ENCODE measurements at places on chromosomes 4 and X. TPM values are rescaled to one million over a fixed set of nuclear protein-coding genes. Genes with fewer than 3 reads are reported as not detected.
A peak's percentile ranks its signal among the peaks of the same experiment; 100 is the strongest.

Gene GTPBP6
- total RNA-seq: 61.0 TPM

Gene CNKSR2
- 28.7 TPM for total RNA-seq

DNA sequence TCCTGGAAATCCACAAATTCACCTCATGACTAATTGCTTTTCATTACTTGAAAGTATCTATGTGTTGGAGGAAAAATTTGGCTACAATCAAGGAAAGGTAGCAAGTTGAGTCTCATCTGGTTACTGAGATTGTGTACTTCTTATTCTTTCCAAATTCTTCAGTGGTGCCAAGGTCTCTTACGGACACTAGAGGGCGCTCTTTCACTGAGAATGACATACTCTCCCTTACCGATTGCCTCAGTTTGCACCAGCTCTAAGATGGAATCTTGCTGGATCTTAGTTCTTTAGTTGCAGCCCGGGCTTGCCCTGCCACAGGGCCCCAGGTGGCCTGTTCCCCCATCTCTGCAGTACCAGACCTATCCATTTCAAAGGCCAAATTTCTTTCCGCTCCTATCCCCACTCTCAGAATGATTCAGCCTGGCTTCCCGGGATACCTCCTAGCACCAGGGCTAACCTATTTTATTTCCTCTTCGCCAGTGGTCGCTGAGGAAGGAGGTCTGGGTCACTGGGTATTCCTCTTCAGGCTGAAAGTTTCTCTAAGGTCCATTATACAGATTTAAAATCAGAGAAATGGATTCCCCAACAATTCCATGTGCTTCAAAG, 24.6 kb upstream of the GPR50 start:
- no peak overlapping the region for H3K27ac ChIP-seq
- peaks cover 35% of the 10 kb centered on the region for H3K27me3 ChIP-seq
- no peaks in the 10 kb centered on the region for H3K36me3 ChIP-seq

Gene SOX3
- total RNA-seq: 2.0 TPM

Gene HDX
- 6.7 TPM for total RNA-seq

Gene SCD5
- 5.2 TPM for total RNA-seq

- H3K36me3 ChIP-seq: no peaks in the 10 kb centered on the region
- H3K4me1 ChIP-seq: no peaks in the 10 kb centered on the region
- DNase-seq: peak; percentile 90
- H3K27me3 ChIP-seq: no peaks in the 10 kb centered on the region
- H3K4me3 ChIP-seq: no peak overlapping the region
These were observed 19.2 kb downstream of the SUPT20HL2 start for GRCh38 chrX:24294619-24295018.

GRCh38 chr4:180120068-180120467, 2123.1 kb upstream of the TENM3 start:
- no peak overlapping the region for H3K4me3 ChIP-seq
- no peak overlapping the region for H3K27ac ChIP-seq

DNA sequence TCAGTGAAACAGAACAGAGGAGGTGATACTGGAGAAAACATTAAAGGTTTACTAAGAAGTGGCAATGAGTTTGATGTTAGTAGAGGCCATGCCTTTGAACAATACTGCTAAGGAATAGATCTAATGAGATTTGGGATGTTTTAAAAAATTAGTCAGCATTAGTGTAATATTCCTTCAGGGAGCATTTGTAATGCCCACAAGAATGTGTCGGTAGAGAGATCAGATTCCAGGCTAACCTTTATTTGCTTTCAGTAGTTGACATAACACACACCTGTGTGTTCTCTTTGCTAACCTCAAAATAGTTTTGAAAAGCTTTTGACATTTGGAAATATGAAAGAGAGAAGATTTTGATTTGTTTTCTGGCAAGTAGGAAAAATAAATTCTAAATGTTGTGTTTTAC, 328.8 kb downstream of the BMPR1B start:
- no peaks in the 10 kb centered on the region for H3K27me3 ChIP-seq
- H3K4me1 ChIP-seq: peaks cover 6% of the 10 kb centered on the region
- H3K36me3 ChIP-seq: no peaks in the 10 kb centered on the region
- no peak for DNase-seq

Gene INTU
- total RNA-seq: 18.1 TPM

- no peak overlapping the region for H3K4me3 ChIP-seq
- H3K4me1 ChIP-seq: no peaks in the 10 kb centered on the region
- DNase-seq: peak; percentile 51
- no peaks in the 10 kb centered on the region for H3K36me3 ChIP-seq
- H3K27ac ChIP-seq: no peak overlapping the region
- H3K27me3 ChIP-seq: no peaks in the 10 kb centered on the region
These were observed 1.1 kb downstream of the TMEM35A start for GRCh38 chrX:101079736-101080270.

DNA sequence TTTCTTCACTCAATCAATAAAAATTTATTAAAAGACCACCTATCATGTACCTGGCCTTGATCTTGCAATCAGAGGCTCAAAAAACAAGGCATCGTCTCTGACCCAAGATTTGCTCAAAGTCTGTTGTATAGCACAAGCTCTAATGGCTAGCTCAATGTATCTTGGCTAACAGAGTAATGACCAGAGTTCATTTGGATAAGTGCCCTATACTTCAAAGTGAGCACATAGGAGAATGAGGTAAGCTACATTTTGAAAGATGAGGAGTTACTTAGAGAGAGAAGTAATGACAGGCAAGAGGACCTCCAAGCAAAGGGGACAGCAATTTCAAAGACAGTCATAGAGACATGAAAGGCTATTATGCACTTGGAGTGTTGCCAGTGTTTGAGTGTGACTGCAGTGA, 22.9 kb upstream of the GABRQ start:
- H3K27ac ChIP-seq: no peak overlapping the region
- DNase-seq: no peak
- no peaks in the 10 kb centered on the region for H3K4me1 ChIP-seq

DNA sequence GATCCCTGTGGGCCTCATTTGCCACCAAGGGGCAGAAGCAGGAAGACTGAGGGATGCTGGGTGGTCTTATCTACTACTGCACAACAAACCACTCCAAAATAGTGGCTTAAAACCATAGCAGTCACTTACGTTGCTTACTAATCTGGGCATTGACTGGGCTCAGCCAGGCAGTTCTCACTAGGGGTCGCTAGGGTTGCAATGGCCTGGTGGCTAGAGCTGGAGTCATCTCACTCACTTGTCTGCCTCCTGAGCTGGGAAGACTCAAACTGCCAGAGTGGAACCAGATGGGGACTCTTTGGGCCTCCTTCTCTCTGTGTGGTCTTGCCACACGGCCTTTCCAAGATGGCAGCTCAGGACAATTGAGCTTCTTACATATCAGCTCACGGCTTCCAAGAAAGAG, 216.3 kb upstream of the BCOR start:
- no peaks in the 10 kb centered on the region for H3K36me3 ChIP-seq
- peak; percentile 89 for DNase-seq

Gene RBBP7
- 221 TPM for total RNA-seq

GRCh38 chrX:7047951-7048350, 99.6 kb upstream of the STS start:
- DNase-seq: no peak
- no peaks in the 10 kb centered on the region for H3K27me3 ChIP-seq
- no peak overlapping the region for H3K4me3 ChIP-seq
- H3K36me3 ChIP-seq: peaks cover 6% of the 10 kb centered on the region
- no peak overlapping the region for H3K27ac ChIP-seq
- no peaks in the 10 kb centered on the region for H3K4me1 ChIP-seq

GRCh38 chr4:52996261-52997131, 134.4 kb downstream of the RASL11B start:
- H3K4me1 ChIP-seq: peaks cover 5% of the 10 kb centered on the region
- DNase-seq: no peak
- H3K27me3 ChIP-seq: no peaks in the 10 kb centered on the region
- H3K4me3 ChIP-seq: no peak overlapping the region
- H3K36me3 ChIP-seq: no peaks in the 10 kb centered on the region
- H3K27ac ChIP-seq: no peak overlapping the region

GRCh38 chr4:98260047-98260578, 1.1 kb upstream of the RAP1GDS1 start:
- peak overlapping the region; percentile 90 for H3K4me3 ChIP-seq
- no peaks in the 10 kb centered on the region for H3K4me1 ChIP-seq
- no peaks in the 10 kb centered on the region for H3K36me3 ChIP-seq
- H3K27ac ChIP-seq: peak overlapping the region; percentile 92
- H3K27me3 ChIP-seq: no peaks in the 10 kb centered on the region

DNA sequence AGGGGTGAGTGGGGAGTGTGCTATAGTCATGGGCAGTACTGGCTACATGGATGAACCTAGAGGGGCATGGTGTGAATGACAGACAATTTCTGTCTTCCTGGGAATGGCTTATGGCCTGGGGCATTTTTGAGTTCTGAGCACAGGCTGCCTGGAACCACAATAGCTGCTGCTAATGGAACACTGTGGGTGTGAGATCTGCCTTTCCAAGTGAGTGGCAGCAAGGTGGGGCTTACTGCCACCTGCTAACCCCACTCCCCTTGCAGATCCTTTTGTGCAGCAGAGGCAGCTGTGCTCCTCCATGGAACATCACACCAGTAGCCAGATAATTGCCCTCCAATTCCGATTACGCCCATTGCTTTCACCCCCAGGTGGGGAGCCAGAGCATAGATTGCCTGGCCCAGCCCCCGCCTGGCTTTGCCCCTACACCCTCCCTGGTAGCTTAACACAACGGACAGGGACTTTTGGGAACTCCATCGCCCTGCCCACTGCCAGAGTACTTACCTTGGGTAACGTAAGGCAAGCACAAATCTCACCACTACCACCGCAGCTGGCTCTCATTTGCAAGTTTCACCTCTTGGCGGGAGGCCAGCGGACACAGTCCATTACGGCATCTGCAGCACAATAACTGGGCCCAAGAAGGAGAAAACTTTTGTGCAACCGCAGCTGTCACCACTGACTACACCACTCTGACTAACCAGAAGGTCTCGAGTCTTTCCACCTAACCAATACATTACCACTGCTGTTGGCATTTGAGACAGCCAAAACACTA, 421.2 kb upstream of the NWD2 start:
- DNase-seq: no peak
- H3K4me3 ChIP-seq: no peak overlapping the region
- H3K4me1 ChIP-seq: no peaks in the 10 kb centered on the region
- no peak overlapping the region for H3K27ac ChIP-seq

DNA sequence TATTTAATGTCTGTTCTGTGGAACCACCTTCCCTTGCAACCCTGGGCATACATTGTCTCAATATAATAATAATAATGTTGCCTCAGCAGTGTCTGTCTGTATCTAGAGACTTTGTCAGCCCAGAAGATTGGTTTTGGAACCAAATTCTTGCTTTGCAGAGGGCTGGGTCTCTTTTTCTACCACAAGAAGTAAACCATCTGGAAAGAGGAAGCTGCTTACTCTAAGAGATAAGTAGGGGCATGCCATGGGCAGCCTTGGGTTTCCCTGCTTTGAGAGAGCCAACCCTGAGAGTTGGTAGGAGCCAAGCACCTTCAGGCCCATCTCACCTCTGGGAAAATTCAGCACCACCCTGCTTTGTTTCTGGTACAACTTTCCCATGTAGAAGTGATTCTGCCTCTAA, 27.0 kb downstream of the TMEM31 start:
- H3K36me3 ChIP-seq: no peaks in the 10 kb centered on the region
- DNase-seq: no peak
- no peak overlapping the region for H3K4me3 ChIP-seq
- H3K27me3 ChIP-seq: peaks cover 7% of the 10 kb centered on the region
- H3K27ac ChIP-seq: no peak overlapping the region

DNA sequence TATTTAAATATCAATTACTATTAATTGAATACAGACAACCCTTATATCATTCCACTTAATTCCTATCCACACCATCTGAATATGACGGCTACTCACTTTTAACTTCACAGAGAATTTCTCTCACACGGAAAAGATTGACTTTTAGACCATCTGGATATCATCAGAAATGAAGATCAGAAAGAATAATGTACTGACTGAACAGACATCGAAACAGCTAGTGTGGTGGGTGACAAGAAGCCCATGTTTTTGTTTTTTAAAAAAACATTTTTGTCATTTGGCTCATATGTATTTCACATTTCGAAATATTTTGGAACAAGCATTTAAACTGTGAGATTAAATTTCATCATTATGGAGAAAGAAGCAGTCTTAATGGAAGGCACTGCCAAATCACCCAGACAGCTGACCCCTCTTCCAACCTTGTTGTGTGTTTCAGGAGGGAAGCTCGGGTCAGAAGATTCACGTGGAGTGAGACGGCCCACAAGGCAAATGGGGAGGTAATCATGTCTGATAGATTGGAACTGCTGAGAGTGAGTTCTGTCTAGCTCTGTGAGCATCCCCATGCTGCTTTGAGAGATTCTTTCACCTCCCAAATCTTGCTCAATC, 204.2 kb upstream of the RASGEF1B start:
- no peak for DNase-seq
- no peaks in the 10 kb centered on the region for H3K36me3 ChIP-seq
- no peak overlapping the region for H3K4me3 ChIP-seq
- no peaks in the 10 kb centered on the region for H3K27me3 ChIP-seq
- peaks cover 3% of the 10 kb centered on the region for H3K4me1 ChIP-seq

GRCh38 chr4:1887052-1887451, 15.9 kb downstream of the NSD2 start:
- no peaks in the 10 kb centered on the region for H3K27me3 ChIP-seq
- H3K36me3 ChIP-seq: peaks cover 5% of the 10 kb centered on the region
- H3K4me1 ChIP-seq: no peaks in the 10 kb centered on the region
- H3K27ac ChIP-seq: no peak overlapping the region
- no peak overlapping the region for H3K4me3 ChIP-seq

Gene RNF150
- 8.2 TPM for total RNA-seq

GRCh38 chr4:40214038-40214437, 17.2 kb downstream of the RHOH start:
- no peak overlapping the region for H3K27ac ChIP-seq
- H3K4me1 ChIP-seq: peaks cover 2% of the 10 kb centered on the region
- H3K36me3 ChIP-seq: no peaks in the 10 kb centered on the region
- H3K27me3 ChIP-seq: no peaks in the 10 kb centered on the region
- H3K4me3 ChIP-seq: no peak overlapping the region
- DNase-seq: no peak

DNA sequence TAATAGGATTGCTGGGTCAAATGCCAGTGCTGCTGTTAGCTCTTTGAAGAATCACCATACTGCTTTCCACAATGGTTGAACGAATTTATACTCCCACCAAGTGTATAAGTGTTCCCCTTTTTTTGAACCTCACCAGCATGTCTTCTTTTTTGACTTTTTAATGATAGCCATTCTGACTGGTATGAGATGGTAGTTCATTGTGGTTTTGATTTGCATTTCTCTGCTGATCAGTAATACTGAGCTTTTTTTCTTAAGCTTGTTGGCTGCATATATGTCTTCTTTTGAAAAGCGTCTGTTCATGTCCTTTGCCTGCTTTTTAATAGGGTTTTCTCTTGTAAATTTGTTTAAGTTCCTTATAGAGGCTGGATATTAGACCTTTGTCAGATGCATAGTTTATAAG, 14.8 kb downstream of the USP38 start:
- H3K4me3 ChIP-seq: no peak overlapping the region
- H3K27me3 ChIP-seq: no peaks in the 10 kb centered on the region
- no peak for DNase-seq
- H3K36me3 ChIP-seq: peaks cover 82% of the 10 kb centered on the region

DNA sequence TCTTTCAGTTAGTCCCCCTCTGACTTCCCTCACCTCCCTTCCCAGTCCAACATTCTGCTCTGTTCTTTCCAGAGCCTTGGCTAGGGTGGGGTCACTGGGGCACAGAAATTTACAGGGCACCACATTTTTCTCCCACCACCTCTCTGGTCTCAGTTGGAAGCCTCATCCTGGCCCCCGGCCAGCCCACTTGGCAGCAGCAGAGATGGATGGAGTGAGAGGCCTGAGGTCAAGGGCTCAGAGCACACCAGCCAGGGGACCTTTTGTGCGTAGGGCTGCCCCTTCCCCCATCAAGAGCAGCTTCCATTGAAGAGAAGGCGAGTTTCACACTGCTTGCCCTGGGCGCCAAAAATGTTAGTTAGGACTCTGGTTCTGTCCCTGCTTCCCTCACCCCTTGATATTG, 230.9 kb downstream of the SOX3 start:
- no peak for DNase-seq
- no peak overlapping the region for H3K27ac ChIP-seq
- H3K36me3 ChIP-seq: no peaks in the 10 kb centered on the region
- H3K4me1 ChIP-seq: no peaks in the 10 kb centered on the region
- no peaks in the 10 kb centered on the region for H3K27me3 ChIP-seq
- H3K4me3 ChIP-seq: no peak overlapping the region

Measured in endodermal cell (in vitro differentiated cells).